ENCODE measurements at places on chromosomes 2 and 18.
A peak's percentile ranks its signal among the peaks of the same experiment; 100 is the strongest.

DNA sequence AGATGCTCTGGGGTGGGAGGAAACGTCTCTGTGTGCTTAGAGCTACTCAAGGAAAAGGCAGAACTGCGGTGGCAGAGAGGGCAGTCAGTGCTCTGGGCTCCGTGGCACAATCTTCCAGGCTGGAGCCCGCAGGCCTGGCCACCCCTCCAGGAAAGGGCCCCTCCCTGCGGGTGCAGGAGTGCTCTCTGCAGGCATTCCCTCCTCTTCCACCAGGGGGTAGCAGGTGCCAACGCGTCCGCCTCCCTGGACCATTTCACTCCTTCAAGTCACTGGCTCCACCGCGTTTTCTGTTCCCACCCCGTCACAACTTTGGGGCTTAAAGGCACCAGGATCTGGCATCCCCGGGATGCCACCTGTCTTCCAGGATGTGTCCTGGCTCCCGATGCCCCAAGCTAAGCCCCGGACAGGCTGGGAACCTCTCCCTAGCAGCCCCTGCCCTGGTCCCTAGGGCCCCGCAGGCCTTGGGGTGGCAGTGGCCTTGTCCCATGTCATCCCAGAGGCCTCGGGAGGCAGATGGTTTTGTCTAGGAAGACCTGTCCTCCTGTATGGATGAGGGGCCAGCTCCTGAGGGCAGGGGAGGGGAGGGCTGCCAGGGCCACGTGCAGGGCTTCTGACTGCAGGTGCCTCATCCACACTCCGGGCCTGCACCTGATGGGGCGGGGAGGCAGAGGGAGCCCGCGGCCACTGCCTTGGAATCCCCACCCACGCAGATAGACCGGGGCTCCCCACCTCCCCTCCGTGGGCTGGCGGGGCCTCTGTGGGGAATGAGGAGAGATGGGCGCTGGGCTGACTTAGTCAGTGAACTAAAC lies 26.4 kb downstream of the KCNIP3 start:
- no peak for DNase-seq

DNA sequence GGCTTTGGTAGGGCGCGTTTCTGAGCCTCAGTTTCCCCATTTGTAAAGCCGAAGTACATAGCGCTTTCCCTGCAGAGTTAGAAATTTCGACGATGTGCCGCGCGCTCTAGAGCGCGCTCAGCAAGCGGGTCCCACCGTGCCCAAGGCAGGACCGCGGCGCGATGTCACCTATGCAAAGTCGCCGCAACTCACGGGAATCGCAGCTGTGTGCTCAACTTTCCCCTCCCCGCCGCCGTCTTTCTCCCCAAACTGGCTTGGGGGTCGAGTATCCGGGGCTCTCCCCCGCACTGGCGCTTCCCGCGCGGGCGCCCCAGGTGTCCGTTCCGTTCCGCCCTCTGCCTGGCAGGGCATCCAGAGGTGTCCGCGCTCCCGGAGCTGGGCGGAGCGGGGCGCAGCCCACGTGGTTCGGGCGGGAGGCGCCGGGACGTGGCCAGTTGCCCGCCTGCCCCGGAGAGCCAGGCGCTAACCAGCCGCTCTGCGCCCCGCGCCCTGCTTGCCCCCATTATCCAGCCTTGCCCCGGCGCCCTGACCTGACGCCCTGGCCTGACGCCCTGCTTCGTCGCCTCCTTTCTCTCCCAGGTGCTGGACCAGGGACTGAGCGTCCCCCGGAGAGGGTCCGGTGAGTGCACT lies at the start of gene MLPH:
MLPH (plus strand) TSS at position 433 of the 630 bp plus-strand sequence. CDS start 6,176 bp downstream, outside the sequence.
- no peak for DNase-seq

GRCh38 chr2:64029116-64029665 lies 10.0 kb upstream of the VPS54 start:
- DNase-seq, result no peak

DNA sequence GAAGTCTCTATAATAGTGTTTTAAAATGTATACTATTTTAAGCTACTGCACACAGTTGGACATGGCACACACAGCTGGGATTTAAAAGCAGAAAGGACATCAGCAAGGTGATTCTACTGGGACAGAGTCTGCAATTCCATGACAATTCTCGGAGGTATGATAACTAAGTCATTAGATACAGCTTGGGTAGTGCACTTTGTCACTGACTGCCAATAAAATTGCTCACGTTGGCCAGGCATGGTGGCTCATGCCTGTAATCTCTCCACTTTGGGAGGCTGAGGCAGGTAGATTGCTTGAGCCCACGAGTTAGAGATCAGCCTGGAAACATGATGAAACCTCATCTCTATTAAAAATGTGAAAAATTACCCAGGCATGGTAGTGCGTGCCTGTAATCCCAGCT lies 134.1 kb upstream of the SATB2 start:
- DNase-seq, result no peak

DNA sequence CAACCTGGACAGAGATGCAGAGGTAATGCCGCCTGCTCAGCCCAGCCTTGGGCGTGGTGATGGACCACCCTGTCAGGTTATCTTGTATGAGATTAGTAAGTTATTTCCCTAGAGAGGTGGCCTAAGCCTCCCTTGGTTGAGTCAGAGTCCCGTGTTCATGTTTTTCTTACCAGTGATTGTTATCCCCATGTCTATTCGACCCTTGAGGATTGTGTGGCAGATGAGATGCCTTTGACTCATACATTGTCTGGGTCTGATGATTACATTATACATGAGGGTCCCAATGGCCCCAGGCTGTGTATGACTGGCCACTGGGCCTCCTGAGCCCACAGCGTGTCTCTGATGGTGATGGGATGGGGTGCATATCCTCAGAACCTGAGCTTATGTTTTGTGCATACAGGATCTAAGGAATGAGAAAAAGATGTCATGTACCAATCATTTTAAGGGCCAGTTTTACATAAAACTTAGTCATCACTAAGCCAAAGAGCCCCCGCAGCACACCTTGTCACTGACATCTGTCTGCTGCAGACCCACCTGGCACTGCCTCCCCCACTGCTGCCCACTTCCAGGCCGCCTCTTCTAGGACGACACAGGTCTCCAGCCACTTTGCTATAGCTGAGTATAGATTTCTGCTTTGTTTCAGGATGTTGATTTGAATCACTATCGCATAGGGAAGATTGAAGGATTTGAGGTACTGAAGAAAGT lies 7.7 kb downstream of the PPP1R7 start:
- no peak for DNase-seq

- peak; percentile 53 for DNase-seq
Measured at GRCh38 chr2:218733171-218734021, 22.8 kb downstream of the TTLL4 start.

GRCh38 chr2:118246726-118247125 lies 158.5 kb downstream of the INSIG2 start:
- DNase-seq, result no peak

DNA sequence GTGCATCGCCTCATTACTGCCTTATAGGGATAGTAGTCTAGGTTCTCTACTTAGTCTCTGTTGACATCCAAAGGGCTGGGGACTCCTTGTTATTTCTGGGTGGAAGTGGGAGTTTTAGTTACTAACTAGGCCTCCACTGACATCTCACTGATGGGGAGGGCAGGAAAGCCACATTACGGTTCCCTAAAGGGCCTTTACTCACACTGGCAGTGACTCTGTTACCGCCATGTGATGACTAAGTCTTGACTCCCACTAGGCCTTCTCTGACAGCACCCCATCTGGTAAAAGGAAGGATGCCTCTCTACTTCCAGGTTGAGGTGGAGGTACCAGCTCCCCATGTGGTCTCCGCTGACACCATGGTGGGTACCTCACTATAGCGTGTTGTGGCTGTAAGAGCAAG lies 14.0 kb upstream of the BCL2L11 start:
- no peak for DNase-seq

GRCh38 chr2:189982780-189983394 lies 79.6 kb downstream of the MSTN start:
- no peak for DNase-seq

- no peak for DNase-seq
Measured at GRCh38 chr18:73774811-73775509, 372.7 kb downstream of the FBXO15 start.

DNA sequence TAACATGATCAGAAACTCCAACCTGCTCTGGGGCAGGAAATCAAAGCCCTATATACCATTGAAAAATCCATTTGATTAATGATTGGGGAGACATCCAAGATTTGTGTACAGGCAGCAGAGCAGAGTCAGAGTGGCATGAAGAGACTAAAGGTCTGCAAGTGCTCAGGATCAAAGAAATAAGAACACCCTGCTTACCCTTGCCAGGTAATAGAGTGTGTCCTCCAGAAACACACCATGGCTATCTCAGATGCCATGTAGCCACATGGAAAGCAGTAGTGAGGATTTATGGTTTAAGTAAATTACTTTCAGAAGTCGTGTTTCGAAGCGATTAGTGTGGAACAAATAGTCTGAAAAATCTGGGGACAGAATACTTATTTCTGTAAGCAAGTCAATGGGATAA lies 592.9 kb downstream of the SUCLG1 start:
- no peak for DNase-seq

- DNase-seq, result no peak
Measured at GRCh38 chr18:79672490-79673276, 6.9 kb upstream of the CTDP1 start.

GRCh38 chr18:58898010-58898799 lies 33.5 kb downstream of the ZNF532 start:
- DNase-seq, result no peak

DNA sequence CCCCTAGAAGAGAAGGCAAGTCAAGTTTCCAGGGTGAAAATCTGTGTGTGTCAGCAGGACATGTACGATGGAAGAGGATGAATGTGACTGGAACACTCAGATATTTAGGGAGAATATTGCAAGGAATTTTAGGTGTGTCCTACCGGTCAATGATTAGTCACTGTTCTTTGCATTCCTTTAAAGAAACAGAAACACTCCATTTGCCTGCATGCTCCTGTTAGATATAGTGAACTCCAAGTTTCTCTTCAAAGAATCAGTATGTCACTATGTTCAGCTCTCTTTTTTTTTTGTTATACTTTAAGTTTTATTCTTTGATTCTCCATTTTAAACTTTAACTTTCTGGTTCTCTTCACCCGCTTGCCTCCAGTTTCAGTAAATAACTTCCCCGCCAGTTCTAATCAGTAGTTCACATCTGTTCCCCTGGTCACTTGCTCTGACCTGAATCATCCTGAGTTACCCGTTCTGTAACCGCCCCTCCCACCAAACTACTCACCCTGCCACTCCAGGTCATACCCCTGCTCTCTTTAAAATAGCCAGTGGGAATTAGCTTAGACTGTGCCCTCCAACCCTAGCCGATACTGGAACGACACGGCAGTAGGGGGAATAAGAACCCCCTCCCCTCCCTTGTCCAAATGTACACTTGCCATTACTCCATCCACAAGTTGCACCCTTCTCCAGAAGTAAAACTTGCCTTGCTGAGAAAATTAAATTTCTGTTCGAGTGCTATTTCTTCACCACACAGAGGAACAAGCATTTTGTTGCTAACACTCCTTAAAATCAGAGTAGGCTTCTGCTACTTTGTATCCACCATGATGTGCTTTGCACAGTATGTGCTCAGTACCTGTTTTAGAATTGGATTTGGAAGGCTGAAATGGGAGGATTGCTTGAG lies 268.4 kb downstream of the METTL4 start:
- DNase-seq, result no peak

- DNase-seq, result no peak
Measured at GRCh38 chr2:37466533-37467222, 122.2 kb downstream of the QPCT start.

GRCh38 chr2:45029215-45029614 lies 20.0 kb upstream of the SIX2 start:
- no peak for DNase-seq

DNA sequence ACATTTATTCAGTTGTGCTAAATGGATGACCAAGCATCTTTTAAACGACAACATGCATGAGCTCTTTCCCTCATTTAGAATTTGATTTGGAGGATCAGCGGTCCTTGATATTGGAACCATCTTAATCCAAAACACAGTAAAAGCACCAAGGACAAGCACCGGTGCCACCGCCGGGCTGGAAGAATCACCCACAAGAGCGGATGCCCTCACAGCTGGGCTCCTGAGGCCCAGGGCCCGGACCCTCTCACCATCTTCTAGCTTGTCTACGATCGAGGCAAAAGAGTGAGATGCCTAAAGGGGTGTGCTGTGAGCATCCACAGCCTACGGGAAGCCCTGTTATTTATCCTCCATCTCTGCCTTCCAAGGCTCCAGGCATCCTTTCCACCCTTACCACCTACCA lies 129.5 kb downstream of the ZNF516 start:
- DNase-seq, result no peak

GRCh38 chr2:145325485-145325884 lies 805.6 kb upstream of the ZEB2 start:
- no peak for DNase-seq

- no peak for DNase-seq
Measured at GRCh38 chr2:33437297-33437696, 39.2 kb upstream of the RASGRP3 start.

GRCh38 chr18:39345321-39345720 lies 1779.7 kb upstream of the CELF4 start:
- DNase-seq, result no peak

Data from midbrain (tissue), 1 donor.